ENCODE measurements at places on chromosomes 2 and 18. TPM values are rescaled to one million over a fixed set of nuclear protein-coding genes. Genes with fewer than 3 reads are reported as not detected.

- DNase-seq, result no peak
Measured at GRCh38 chr18:60895181-60895580, 438.0 kb upstream of the CDH20 start.

- no peak for DNase-seq
Measured at GRCh38 chr18:59229191-59229590, 9.2 kb downstream of the GRP start.

ACMSD gene
- not detected for total RNA-seq

ATOH8 gene
- not detected for total RNA-seq

- no peak for DNase-seq
Measured at GRCh38 chr2:31070339-31071125, 67.7 kb downstream of the GALNT14 start.

DNA sequence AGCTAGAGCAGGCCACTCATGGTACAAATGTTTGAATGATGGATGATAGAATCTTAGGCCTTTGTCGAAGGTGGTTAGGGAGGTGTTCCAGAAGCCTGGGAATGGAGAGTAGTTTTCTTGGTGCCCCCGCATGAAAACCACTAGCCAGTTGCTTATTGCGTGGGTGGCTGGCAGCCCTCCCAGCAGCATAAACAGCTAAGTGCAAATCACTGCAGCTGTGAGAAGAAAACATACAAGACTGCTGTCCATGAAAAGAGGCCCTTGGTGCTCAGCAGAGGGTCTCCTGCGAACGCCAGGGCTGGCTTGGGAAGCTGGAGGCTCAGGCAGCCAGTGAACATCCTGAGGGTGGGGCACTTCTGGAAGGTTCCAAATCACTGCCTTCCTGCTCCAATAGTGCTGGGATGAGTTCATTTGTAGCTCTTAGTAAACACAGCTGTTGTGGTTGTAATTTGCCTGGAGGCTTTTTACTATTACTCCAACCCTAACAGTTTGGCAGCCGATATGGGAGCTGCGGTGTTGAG is 118.8 kb downstream of the MGAT5 start:
- DNase-seq, result no peak

GRCh38 chr2:239246723-239247122 is 154.1 kb downstream of the HDAC4 start:
- DNase-seq, result no peak

GRCh38 chr2:96848264-96848663 is 4.4 kb upstream of the ANKRD23 start:
- DNase-seq, result no peak

GPR39 gene
- total RNA-seq, result not detected

TEKT4 gene
- not detected for total RNA-seq

GALNT5 gene
- not detected for total RNA-seq

RAB3GAP1 gene
- total RNA-seq, result 28.5 TPM

DNA sequence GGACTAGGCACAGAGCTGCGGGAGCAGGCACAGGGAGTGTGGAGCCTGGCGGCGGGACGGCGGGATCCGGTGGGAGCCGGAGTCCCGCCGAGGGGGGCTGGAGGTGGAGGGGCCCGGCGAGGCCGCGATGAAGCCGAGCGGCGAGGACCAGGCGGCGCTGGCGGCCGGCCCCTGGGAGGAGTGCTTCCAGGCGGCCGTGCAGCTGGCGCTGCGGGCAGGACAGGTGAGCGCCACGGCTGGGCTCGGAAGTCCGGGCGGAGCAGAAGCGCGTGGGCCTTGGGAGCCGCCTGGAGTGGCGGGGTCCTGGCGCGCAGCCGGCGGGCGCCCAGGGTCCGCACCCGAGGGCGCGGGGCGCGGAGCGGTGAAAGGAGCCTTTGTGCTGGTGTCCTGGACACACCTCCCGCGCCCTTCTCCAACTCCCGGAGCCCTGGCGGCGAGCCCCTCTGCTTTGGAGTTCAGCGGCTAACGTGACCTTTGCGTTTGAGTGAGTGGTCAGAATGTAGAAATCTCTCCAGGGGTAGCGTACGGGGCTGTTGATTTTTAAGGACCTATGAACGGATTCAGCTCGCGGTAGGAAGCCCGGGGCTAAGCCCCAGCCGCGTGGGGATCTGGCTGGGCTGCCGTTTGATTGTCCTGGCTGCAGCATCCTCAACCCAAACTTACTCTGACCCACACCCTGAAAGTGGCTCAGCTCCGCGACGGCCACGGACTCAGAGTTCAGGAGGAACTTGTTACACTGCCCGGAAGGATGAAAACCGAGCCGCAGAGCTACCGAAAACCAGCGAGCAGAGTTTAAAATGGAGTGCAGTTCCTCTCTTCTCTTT is 448 bp downstream of the IMPA2 start:
- DNase-seq, result no peak

GATA6 gene
- not detected for total RNA-seq

GRCh38 chr18:361941-362310 is 94.1 kb upstream of the THOC1 start:
- no peak for DNase-seq

LINC00305 gene
- total RNA-seq, result not detected

REG3A gene
- not detected for total RNA-seq

TRABD2A gene
- total RNA-seq, result 61.7 TPM

Data from activated naive CD8-positive, alpha-beta T cell treated with anti-CD3 and anti-CD28 coated beads for 36 hours (primary cell).